Liver (tissue), 10 donors: ENCODE measurements at places on chromosomes 5 and 9.

GRCh38 chr9:14306672-14307660 is 7.0 kb downstream of the NFIB start:
- DNase-seq: no peak

DNA sequence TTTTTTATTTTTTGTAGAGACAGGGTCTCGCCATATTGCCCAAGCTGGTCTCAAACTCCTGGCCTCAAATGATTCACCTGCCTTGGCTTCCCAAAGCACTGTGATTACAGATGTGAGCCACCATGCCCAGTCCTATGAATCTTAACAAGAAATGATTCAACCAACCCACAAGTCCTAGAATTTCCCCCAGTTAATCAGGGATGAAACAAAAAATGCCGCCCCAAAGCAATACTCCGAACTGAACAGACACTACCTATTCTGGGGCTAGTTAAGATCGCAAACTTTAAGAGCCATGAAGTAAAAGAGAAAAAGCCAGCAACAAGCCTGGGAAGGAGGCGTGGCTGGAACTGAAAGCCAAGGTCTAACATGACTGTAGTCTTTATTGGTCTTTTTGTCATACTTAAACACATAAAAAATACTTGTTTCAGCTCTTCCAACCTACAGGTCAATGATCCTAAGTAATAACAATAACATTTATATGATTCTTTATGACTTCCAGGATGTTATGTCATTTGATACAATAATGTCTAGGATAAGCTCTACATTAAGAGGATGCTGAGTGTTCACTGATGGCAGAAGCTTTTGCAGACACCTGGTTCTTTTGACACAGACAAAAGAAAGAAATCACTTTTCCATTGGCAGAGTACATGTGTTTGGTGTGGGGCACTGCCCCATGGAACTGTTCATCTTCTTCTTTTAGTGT is 361.1 kb upstream of the TLE4 start:
- no peak for DNase-seq

- no peak for DNase-seq
These were observed 152.1 kb downstream of the GNA14 start for GRCh38 chr9:77495834-77496671.

DNA sequence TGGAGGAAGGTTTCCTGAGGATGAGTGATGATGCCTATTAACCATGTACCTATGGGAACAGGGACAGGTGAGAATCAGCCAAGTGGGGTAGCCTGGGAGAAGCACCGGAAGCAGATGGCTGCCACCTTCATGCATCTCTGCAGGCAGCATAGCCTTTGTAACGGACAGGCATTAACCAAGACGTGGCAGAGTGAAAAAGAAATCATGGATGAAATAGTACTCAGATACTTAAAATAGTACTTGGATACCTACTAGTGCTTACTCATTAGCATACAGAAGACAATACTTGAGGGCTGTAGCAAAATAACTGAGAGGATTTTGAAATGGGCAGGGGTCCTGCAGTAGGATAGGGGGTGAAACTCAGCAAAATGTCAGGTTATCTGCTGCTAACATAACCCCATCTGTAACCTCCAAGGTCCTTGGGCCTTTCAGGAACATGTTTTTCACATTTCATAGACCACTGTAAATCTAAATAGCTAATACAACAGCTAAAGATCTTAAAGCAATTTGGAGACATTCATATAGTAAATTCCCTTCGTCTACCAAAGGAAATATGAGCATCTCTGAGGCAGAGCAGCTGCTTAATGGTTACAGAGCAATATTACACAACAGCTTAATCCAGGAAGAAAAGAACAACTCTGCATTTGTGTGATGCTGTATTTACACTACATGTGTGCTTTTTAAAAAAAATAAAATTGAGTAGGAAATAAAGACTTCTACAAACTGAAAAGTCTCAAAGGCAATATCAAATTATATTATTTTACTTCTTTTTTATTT is 154.3 kb downstream of the NFIB start:
- DNase-seq: no peak

GRCh38 chr5:178387856-178388190 is 155.2 kb upstream of the PHYKPL start:
- no peak for DNase-seq

GRCh38 chr9:2570615-2571479 is 50.7 kb upstream of the VLDLR start:
- peak; percentile 75 for DNase-seq

DNA sequence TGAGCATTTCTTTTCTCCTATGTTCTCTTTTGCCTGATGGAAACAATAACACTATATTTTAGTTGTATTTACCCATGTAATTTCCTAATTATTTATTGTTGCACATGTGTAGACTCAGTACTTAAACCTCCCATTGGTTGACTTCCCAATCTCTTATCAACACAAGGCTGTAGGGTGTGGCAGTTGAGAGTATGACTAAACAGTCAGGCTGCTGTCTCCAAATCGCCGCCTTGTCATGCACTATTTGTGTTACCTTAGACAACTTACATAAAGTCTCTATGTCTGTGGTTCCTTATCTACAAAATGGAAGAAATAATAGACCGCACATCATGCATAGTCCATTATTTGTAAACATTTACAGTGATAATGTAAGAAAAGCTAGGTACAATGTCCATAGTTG is 68.9 kb upstream of the EFNA5 start:
- DNase-seq: no peak

DNA sequence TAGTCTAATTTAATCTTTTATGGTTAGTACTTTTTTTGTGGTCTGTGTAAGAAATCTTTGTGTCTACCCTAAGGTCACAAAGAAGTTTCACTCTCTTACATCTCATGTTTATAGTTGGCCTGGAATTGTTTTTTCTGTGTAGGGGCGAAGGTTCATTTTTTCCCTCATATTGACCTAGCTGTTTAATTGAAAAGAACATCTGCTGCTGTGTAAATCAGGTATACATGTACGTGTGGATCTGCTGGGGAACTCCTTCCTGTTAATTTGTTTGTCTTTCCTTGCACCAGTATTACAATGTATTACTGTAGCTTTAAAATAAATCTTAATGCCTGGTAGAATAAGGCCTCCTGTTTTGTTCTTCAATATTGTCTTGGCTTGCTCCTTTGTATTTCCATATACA is 37.8 kb downstream of the EXOSC2 start:
- no peak for DNase-seq

DNA sequence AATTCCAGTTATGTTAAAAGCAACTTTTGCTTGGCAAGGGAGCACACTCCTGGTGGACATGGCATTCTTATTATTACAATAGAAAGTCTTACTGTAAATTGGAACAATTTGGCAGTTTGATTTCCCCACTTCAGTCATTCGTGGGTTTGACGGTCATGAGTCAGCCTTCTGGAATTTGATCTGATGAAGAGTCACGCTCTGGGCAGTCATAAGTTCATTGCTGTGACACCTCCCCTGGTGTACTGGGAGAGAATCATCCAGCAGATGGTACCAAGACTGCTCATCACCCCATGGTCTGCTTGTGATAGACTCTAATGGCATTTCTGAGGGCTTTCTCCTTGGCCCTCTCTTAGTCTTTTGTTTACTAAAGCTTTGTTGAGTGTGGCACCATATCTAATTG is 53.8 kb downstream of the GLRA1 start:
- no peak for DNase-seq

GRCh38 chr9:137025517-137025966 is 2.5 kb downstream of the ABCA2 start:
- no peak for DNase-seq

- no peak for DNase-seq
These were observed 8.3 kb downstream of the PTBP3 start for GRCh38 chr9:112325127-112325526.

GRCh38 chr5:174570662-174571061 is 153.7 kb upstream of the MSX2 start:
- DNase-seq: no peak

- DNase-seq: peak; percentile 88
These were observed 10.2 kb upstream of the AKNA start for GRCh38 chr9:114397848-114398605.
